Trophoblast cell (in vitro differentiated cells and primary cell): ENCODE measurements at places on chromosomes 2 and 18.

DNA sequence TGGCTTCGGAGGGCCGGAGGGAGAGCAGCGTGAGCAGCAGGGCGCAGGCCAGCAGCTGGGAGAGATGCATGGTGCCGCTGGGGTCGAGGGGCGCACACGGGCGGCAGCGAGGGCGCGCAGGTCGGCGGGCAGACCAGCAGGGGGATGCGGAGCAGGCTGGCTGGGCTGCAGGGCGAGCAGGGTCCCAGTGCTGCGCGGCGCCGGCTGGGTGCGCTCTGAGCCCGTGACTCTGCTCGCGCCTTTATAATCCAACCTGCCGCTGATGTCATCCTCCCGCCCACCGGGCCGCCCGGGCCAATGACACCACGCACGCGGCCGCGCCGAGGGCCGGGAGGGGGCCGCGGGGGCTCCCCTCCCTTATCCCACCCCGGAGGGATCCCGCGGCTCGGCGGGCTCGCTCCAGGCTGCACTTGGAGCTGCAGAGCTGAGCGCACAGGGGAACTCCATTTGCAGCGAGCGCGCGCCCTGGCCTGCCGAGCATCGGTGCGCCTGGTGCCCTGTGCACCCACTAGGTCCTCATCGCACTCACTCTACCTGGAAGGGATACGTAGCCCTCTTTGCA is at the start of gene NPPC:
NPPC (minus strand) TSS at position 217 of the 562 bp plus-strand sequence; CDS start at position 70, 147 bp downstream.
- DNase-seq, result peak; percentile 18

DNA sequence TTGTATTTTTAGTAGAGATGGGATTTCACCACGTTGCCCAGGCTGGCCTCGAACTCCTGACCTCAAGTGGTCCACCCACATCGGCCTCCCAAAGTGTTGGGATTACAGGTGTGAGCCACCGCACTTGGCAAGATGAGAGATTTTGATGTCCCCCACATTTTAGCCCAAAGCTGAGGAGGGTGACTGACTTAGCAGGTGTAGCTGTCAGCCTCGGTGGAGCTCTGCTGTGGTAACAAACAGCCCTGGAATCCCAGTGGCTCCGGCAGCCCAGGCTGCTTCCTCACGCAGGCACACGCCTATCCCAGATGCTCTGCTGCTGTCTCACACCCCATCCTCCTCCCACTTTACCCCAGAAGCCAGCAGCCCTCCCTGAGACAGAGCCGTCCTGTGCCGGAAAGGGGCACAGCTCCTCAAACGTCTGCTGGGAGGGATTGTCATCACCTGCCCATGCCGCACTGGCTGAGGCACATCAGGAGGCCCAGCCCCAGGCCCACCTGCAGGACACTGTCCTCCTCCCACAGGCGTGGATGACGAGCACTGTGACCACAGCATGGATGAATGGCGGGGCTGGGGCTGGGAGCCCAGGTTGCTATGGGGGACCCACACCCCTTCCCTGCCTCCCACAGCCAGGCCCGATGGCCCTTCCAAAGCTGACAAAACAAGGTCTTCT is 10.6 kb upstream of the BOK start:
- DNase-seq, result no peak

DNA sequence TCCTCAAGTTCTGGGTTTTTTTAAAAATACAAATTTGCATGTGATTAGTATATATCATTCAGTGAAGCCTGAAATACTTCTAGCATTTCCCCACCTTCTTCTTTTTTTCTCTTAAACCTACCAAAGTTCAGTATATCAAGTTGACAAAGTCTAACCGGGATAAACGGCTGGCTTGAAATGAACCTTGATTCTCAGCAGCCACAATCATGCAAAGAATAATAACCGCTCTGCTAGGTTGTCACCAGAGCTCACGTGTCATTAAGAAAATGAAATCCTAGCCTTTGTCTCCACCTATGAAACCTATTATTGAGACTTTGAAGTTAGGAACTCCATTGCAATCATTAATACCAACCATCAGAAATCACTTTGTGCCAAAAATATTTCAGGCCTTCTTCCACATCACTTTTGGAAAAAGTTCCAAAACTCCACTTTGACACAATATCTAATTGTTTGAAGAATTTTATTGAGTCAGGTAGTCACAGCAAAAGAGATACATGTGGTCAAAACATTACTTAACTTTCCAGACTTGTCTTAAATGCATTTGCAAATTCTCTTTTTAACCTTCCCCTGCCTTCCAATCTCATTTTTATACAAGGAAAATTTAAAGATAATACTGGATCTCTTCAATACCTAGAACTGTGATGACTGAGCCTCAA is 285.6 kb upstream of the ACVR2A start:
- DNase-seq, result no peak

GRCh38 chr2:88815282-88815681 is 123.8 kb downstream of the RPIA start:
- no peak for DNase-seq

DNA sequence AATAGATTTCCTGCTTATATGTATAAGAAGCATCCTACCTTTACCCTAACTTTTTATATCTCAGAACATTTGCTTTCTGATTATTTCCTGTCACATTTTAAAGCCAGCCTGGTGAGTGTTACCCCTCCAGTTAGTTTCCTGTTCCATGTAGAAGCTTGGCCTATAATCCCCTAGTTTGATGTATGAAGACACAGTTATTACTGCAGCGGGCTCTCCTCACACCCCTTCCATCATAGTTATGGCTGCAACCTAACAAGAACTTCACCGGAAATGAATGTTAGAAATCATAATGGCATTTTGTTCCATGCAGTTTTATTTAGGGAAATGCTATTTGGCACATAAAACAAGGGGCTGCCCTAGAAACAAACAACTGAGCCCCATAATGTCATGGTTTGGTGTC is 400.2 kb upstream of the SETBP1 start:
- DNase-seq, result no peak

GRCh38 chr2:218701806-218702205 is 8.8 kb upstream of the TTLL4 start:
- no peak for DNase-seq

GRCh38 chr2:225293638-225294037 is 105.9 kb upstream of the NYAP2 start:
- no peak for DNase-seq

DNA sequence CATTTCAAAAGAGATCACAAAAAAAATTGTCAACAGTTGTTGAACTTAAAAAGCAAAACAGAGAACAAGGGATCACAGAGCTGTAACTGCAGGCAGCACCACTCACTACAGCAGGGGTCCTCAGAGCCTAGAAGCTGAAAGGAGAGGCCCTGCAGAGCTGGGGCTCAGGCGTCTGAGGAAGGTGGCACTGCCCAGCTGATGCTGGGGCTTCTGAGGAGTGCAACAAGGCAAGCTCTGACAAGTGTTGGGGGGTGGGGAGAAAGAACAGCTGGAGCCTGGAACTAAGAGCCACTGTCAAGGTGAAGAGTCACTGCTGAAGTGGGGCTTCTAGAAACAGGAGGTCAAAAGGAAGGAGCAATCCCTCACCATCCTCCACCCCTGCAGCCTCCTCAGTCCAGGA is 46.2 kb downstream of the FTCDNL1 start:
- DNase-seq, result no peak

GRCh38 chr2:162266460-162266760 is 23.2 kb upstream of the FAP start:
- DNase-seq, result no peak

GRCh38 chr2:190837420-190837819 is 43.2 kb upstream of the GLS start:
- DNase-seq, result no peak

DNA sequence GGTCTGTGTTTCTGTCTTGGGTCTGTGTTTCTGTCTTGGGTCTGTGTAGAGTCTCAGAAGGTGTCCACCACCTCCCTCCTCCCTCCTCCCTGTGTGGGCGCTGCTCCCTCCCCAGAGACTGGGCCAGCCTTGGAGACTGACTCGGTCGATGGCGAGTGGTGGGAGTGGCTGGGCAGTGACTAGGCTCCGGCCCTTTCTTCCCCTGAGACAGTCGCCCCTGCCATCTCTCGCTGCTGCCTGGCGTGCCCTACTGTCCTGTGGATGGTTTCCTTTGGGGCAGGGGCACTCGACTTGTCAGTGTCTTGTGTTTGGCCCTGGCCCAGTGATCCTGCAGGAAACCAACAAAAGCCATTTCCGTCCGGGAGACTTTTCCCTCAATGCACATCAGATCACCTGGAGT is 215.8 kb downstream of the NDUFA10 start:
- no peak for DNase-seq

- peak; percentile 1 for DNase-seq
Observed at GRCh38 chr2:231745303-231746038, 35.6 kb downstream of the PDE6D start.

DNA sequence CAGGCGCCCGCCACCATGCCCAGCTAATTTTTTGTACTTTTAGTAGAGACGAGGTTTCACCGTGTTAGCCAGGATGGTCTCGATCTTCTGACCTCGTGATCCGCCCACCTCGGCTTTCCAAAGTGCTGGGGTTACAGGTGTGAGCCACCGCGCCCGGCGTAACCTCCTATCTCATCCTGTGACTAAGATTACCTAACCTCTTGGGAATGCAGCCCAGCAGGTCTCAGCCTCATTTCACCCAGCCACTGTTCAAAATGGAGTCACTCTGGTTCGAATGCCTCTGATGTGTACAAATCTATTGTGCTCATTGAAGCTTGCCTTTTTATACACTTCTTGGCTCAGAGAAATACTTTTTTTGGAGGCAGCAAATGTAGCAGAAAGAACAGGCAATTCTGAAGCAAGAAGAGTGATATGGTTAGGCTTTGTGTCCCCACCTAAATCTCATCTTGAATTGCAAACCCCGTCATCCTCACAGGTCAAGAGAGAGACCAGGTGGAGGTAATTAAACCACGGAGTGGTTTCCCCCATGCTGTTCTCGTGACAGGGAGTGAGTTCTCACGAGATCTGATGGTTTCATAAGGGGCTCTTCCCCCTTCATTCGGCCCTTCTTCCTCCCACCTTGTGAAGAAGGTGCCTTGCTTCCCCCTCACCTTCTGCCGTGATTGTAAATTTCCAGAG is 60.6 kb downstream of the SLC4A3 start:
- peak; percentile 92 for DNase-seq

- peak; percentile 28 for DNase-seq
Observed at GRCh38 chr18:25299426-25300300, 52.3 kb downstream of the ZNF521 start.

DNA sequence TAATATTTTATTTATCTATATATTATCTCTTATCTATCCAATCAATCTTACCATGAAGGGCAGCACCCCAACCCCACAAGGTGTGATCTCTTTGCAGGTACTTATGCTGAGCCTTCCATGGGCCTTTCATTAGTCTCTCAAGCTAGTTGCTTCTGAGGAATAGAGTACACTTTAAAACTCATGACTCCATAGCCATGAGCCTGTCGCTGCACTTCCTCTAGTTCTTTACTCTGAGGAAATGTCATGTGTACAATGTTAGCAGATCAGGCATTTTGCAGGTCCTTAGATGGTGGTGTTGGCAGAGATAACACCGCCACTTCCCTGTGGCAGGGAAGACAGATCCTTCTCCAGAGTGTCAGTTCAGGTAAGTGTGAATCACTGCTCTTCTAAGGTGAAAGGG is 29.5 kb upstream of the STAT4 start:
- no peak for DNase-seq

GRCh38 chr2:153071090-153071489 is 352.7 kb downstream of the ARL6IP6 start:
- no peak for DNase-seq

DNA sequence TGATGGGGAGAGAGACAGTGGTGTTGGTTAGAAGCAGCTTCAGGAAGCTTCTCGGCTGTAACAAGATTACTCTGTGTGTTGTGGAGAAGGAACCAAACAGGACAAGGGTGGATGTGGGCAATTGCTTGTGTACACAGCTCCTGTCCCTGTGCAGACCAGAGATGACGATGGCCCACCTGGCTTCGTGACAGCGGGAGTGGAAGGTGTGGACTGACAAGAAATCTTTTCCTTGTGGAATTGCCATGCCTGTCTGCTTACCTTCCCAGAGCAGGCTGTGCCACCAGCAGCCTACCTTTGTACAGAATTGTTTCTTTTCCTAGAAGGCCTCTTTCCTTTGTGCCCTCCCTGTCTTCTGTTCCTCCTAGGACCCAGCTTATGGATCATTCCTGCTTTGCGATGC is 93.8 kb downstream of the ITGB1BP1 start:
- DNase-seq, result no peak

DNA sequence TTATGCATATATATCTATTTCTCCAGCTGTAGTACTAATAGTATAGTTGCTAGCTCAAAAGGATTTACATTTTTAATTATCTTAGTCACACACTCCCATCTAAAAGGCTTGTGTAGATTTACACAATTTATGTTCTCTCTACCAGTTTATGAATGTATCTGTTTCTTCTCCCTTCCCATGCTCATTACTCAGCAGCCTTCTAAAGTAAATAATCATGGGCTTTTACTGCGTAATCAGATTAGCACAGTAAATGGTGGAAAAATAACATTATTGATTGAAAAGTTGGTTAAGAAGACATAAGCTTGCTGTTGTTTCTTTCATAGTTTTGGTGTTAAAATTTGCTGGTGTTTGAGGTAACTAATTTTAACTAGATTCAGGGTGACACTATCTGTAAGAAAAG is 81.8 kb downstream of the PTPN4 start:
- DNase-seq, result no peak

DNA sequence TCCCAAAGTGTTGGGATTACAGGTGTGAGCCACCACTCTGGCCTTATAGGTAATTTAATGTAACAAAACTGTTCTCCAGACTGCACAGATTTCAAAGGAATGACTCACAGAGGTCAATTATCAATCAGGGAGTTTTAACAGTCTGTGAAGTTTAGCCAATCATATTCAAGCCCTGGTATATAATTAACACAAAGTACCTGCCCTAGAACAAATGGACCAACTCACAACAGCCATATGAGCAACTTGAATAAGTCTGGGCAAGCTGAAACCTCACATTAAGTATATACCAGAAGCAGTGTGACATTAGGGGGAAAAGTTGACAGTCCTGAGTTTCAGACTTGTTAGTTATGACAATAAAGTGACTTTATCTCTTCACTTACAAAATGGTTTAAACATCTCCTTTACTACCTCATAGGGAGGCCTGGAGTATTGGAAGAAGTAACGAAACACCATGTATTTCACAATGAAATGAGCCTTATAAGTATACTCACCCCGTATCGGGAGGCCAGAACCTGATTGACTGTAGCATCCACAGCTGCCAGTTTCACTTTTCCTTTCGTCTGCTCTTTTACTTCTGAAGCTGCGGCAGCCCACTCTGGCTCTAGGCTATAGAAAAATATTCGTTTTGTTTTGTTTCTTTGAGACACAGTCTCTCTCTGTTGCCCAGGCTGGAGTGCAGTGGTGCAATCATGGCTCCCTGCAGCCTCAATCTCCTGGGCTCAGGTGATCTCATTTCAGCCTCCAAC is 22.2 kb downstream of the PDIA6 start:
- DNase-seq, result peak; percentile 25

GRCh38 chr2:19416784-19417684 is 58.6 kb upstream of the OSR1 start:
- peak; percentile 4 for DNase-seq
